Fibroblast of lung (primary cell): ENCODE measurements at places on chromosomes 5 and 9.

DNA sequence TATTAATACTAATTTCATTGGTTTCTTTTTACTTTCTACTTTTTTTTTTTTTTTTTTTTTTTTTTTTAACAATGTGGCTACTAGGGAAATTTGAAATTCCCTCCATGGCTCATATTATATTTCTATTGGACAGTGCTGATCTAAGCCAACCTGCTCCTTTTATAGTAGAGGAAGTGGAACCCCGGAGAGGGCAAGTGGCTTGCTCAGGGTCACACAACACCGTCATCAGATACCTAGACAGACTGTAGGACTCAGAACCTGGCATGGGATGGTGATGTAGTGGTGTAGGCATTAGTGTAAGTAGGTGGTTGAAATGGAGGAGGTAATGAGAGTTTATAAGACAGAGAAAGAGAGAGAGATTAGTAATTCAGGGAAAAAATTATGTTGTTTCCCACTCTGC is 10.8 kb downstream of the ZNF618 start:
- peak; percentile 25 for DNase-seq

GRCh38 chr9:5062631-5063030 is 77.6 kb downstream of the JAK2 start:
- no peak for DNase-seq

GRCh38 chr9:104903609-104904008 is 24.3 kb downstream of the ABCA1 start:
- DNase-seq = no peak

- peak; percentile 95 for DNase-seq
Observed at GRCh38 chr9:128091144-128091543, 23.1 kb downstream of the SLC25A25 start.

GRCh38 chr5:128877476-128877875 is 87.8 kb upstream of the SLC27A6 start:
- DNase-seq = no peak

DNA sequence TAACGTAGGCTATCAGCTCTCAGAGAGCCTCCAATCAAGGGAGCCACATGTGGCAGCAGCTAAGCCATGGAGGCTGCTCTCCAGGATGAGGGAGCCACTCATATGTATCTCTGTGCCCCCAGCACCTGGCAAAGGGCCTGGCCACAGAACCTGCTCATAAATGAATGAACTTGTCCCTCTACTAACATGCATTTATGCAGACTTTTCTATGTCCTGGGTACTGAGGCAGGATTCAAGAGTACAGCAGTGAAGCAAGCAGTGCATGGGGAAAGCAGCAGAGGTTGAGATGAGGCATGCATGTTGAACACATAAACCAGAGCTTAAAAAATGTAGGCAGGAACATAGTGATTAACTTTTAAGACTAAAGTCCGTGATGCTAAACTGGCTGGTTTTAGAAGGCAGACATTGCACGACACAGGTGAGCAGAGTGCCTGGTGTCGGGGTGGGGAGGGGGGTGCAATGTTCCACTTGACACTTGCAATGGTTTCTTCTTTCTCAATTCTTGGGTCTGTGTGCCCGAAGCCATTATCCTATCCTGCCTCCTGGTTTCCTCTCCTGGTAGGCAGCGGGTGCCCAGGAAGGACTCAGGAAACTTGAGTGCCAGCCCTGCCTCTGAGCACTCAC is 142.8 kb upstream of the ALDH1B1 start:
- DNase-seq = no peak

DNA sequence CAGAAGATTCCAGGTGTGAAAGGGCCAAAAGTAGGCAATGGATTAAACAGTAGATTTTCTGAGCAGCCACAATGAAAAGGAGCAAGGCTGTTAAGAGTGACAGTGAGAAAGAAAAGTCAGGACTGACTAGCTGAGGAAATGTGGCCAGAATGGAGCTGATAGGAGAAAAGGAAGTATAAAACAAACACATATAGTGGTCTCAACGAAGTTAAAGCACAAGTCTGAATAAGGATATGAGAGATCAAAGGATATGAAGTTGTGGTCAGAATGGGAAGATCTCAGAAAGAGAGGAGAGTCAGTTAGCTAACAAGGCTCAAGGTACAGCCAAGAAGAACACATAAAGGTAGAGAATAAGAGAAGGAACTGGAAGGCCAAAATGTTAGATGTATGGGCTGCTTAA is 39.9 kb downstream of the FNIP1 start:
- no peak for DNase-seq

GRCh38 chr9:130422546-130422945 is 22.2 kb upstream of the ASS1 start:
- no peak for DNase-seq

DNA sequence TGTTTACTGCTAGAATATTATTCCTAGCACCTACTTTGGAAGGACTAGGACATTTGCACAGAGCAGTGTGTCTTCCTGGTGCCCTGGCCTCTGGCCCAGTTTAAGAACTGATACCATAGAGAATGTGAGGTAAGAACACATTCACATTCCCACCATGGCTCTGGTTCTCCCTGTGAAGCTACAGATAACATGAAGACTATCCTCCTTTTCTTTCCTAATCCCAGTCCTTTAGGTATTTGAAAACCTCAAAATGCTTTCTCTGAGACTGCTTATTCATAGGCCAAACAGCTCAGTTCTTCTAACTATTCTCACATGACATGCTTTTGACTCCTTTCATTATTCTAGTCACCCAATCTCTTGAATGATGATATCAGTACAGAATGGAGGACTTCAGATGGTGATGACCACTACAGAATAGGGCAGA is 11.9 kb downstream of the FAM219A start:
- no peak for DNase-seq

DNA sequence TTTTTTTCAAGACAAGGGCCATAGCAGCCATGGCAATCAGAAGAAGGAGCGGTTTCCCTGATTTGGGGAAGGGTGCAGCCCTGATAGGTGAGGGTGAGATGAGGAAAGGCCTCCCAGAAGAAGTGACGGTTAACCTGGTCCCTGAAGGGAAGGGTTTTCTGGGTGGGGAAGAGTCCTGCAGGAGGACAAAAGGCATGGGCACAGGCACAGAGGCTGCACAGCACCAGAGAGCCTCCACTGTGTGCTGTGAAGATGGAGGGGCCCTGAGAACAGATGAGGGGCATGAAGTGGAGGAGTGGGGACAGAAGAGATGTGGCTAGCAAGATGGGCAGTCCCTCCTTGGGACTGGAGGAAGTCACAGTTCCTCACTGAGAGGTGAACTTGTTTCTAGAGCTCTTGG is 46.3 kb upstream of the CXCL14 start:
- DNase-seq = no peak

GRCh38 chr9:28127101-28127500 is 553.8 kb upstream of the C9orf72 start:
- no peak for DNase-seq

- DNase-seq = peak; percentile 60
Observed at GRCh38 chr5:109161914-109162683, 247.7 kb downstream of the PJA2 start.

DNA sequence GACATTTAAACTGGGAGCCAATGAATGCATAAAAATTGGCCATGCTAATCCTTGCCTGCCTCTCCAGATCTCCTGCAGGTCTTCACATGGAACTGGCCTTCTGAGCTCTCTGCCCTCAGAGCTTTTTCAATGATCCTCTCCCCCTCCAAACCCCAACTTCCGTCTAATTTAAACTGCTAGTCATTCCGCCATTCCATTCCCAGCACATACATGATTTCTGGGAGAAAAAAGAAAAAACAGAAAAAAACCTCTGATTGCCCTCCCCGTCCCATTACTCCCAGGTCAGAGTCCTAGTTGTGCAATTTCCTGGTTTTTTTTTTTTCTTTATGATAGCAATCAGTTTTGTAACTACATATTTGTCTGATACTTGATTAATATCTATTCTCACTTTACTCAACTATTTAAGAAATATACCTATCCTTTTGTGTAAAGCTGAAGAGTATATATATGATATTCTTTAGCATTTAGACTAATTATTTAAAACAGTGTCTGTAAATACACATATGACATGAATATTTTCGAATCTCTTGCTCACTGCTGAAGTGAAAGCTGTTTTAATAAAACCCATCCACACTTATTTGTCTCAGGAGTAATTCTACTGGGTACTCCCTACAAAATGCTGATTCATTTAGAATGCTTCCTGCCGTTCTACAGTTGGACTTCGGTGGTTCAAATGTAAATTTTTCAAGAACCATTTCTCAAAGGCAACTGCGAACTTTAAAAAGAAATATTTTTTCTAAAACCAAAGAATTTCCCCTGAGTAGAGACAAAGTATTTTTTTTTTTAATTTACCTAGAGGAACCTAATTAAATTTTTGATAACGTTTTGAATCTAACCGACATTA is 1.6 kb downstream of the HINT1 start:
- DNase-seq = peak; percentile 48

DNA sequence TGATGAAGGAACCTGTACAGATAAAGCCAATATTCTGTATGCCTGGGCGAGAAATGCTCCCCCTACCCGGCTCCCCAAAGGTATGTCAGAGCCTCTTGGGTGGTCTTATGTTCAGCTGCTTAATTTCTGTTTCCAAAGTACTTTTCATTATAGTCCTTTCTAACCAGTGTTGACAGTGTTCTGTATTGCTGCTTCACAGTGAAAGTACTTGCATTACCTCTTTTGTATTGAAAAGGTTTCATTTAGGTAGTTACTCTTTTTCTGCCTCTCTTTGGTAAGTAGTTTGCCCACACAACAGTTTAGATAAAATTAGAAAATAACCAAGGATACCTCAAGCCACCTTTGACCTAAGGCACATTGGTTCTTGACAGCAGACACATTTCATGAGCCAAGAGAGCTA is 169.9 kb downstream of the PAM start:
- no peak for DNase-seq

DNA sequence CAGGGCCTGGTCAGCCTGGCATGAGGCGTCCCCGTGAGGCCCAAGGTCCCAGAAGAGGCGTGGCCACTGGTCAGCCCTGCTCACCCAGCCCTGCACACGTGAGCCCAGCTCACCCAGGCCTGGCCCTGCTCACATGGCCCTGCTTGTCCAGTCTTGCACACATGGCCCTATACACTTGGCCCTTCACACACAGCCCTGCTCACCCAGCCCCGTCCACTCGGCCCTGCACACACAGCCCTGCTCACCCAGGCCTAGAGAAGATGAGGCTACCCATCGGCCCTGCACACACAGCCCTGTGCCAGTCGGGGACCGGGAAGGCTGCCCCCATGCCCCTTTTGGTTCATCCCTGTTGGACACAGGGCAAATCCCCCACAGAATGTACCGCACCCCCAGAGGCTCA is 28.4 kb downstream of the ZDHHC11B start:
- DNase-seq = no peak

DNA sequence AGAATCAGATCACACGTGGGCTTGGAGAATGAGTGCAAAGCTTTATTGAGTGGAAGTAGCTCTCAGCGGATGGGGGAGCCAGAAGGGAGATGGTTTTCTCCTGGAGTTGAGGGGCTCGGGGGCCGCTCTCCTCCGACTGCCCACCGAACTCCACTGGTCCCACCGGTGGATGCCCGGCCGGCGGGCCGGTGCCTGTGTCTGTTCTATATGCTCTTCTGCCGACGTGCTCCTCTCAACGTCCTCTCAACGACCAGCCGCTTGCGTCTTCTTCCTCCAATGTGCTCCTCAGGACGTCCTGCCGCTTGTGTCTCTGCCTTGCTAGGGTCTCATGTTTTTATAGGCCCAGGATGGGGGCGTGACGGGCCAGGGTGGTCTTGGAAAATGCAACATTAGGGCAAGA is 161.9 kb downstream of the MUSK start:
- no peak for DNase-seq

- peak; percentile 77 for DNase-seq
Observed at GRCh38 chr5:66850354-66851075, 254.3 kb downstream of the MAST4 start.

DNA sequence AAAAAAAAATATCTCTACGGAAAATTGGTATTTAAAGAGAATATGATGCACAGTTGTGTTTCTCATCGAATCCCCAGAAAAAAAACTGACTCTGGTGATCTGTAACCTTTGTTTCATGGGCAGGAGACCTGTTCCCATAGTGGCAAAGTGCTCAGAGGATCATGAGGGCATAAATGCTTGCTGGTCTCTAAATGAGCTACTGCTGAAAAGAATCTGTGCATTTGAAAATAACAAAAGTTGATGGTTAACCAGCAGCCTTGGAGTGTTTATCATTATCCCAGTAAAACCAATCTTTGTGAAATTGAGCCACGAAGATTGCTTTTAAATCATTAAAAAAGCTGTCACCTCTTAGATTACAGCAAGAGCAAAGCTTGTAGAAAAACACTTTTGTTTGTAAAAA is 775.4 kb downstream of the MTRR start:
- DNase-seq = no peak

- DNase-seq = peak; percentile 33
Observed at GRCh38 chr9:19231126-19231903, 822 bp downstream of the DENND4C start.

DNA sequence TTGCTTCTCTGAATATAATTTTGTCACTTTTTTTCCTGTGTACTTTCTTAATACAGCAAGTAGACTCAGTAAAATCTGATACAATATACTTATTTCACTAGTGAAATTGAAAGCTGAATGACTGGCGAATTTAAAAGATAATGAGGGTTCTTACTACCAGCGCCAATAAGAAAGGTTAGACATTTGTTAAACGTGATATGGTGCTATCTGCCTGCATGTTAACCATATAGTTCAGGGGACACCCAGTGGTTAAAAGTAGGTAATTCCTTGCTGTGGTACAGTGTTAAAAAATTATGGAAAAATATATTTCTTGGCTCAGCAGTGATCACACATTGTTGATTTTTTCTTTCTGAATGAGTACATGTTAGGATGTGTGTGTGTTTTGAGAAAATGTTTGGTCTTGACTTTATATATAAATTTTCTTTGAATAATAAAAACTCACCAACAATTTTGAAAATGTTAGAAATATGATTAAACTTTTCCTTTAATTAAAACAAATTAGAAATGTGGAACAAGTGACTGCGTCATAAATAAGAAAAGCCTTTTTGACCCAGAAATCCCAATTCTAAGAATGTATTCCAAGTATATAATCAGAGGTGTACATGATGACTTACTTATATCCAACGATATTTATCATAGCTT is 25.8 kb downstream of the CAST start:
- peak; percentile 83 for DNase-seq

DNA sequence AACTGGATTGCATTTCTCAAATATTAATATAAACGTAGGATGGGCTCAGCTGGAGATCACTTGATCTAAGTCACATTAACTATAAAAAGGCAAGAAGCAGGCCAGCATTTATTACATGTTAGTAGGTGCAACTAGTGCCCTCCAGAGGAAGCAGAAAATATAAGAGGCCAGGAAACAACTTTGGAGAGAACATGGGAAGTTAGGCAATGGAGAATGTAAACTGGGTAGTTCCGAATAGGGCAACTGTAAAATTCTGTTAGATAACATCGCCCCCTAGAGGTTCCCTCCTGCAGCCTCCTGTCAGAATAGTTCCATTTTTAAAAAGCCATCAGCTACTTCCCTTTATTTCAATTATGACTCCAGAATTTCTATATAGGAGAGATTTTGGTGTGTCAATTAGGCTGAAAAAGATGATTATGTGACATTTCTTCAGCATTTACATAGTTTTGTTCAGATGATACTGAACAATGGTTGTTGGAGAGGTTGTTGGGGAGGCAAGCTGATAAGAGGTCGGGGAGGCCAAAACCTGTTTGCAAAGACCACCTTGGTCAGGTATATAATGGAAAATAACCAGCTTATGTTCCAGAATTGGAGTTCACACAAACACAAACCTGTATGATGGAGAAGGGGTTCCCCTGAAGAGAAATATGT is 22.4 kb downstream of the CCL28 start:
- DNase-seq = peak; percentile 80

GRCh38 chr5:112203229-112203628 is 215.8 kb downstream of the EPB41L4A start:
- DNase-seq = no peak
